Activated CD4-positive, alpha-beta T cell treated with anti-CD3 and anti-CD28 coated beads, Interleukin-2, amount 50 U/mL, for 4 hours (primary cell): ENCODE measurements at places on chromosomes 16 and 17.

- no peak for DNase-seq
These were observed 28.5 kb downstream of the ARHGAP17 start for GRCh38 chr16:24986512-24987303.

GRCh38 chr16:89841275-89841674 lies 13.0 kb downstream of the SPIRE2 start:
- DNase-seq = no peak

- no peak for DNase-seq
These were observed 2.4 kb upstream of the SDK2 start for GRCh38 chr17:73646409-73647300.

DNA sequence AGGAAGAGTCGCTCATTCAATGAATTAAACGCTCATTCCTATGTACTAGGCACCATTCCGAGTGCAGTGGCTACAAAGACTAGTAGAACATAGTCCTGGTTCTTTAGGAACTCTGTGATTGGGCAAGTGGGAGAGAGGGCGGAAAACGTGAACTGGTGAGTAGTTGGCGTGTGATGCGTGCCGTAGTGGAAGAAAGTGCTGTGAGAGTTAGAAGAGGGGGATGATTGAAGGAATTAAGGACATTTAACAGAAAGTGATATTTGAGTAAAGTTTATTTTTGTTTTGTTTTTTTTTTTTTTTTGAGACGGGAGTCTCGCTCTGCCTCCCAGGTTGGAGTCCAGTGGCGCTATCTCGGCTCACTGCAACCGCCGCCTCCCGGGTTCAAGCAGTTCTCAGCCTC lies 7.9 kb upstream of the SLFN14 start:
- peak; percentile 42 for DNase-seq

- DNase-seq = peak; percentile 78
These were observed 15.0 kb upstream of the CPD start for GRCh38 chr17:30363715-30364202.

DNA sequence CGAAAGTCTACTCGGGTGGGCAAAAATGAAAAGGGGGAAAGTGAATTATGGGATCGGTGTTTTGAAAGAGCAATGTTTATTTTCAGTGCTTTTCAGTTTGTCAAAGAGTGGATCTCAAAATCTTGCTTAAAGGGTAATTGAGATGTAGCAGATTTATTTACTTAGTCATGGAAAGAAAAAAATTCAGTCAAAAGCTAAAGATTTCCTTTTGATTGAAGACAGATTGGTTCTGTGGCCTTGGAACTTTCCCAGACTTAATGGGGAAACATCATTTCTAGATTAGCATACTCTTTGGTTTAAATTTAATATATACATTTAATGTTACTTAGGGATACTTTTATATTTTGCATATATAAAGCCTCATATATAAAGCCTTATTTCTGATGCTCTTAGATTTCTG lies 20.6 kb downstream of the PRKAR1A start:
- DNase-seq = no peak

DNA sequence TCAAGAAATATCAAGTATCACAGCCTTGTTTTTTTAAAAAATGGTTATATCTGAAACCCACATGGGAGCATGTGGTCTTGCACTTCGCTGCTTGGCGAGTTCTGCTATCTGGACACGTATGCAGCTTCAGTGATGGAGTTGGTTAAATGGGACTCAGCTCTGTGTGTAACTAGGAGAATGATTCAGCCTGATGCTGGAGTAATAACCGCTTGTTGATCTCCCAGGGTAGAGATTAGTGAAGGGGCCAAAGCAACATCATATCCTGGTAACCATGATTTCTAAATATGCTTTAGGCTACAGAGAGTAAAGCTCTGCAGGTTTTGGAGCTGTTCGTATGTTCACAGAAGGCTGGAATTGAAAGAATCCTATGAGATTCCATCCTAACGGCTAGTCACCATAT lies 63.2 kb downstream of the IQCK start:
- no peak for DNase-seq

DNA sequence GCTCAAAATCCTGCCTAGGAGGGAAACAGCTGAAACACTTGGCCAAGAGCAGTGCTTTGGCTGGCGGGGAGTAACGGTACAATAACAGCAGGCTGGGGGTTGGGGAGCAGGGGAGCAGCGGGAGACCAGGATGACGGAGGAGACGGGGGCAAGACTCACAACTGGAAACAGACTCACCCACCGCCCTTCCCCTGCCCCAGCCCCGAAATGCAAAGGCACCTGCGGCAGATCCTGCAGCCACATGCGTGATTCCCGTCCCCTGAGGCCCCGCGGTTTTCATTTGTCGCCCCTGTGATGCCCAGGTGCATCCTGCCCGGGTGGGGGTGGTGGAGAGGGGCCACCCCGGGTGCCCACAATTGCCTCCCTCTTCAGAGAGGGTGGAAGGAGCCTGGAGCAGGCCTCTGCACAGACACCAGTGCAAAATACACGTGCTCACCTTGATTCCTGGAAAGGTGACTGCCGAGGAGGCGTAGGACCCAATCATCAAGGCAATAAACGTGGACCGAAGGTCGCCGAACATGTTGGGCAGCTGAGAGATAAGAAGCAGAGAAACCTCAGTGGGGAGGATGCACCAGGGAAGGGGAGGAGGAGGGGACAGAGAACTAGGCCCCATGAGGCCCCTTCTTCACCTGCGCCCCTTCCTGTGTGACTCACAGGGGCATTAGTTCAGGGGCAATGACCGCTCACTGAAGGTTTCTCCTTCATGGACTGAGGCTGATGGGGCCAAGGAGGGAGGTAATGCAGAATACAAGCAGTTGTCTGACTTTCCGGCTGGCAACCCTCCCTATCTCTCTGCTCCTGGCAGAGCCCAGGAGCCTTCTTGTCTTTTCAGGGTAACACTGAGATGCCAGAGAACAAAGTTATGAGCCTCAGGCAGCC lies 30.4 kb upstream of the PITPNA start:
- no peak for DNase-seq

DNA sequence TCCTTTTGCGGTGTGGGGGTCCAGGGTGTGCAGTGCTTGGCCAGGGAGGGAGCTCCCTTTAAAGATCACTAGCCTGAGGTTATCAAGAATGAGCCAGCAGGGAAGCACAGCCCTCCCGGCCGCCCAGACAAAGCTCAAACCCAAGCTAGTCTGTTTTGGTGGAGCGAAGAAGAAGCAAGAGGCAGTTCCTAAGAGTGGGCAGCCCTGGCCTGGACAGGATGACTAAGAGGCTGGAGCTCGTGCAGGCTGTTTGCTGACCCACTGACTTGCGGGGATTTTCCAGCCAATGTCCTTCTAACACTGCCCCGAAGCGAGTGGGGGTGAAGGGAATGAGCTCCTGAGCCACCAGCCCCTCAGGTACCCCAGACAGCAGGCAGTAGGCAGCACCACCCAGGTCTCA lies 134.4 kb downstream of the COPRS start:
- no peak for DNase-seq

- DNase-seq = no peak
These were observed 140.9 kb upstream of the PMFBP1 start for GRCh38 chr16:72312828-72313227.

GRCh38 chr16:11302977-11303376 lies 21.8 kb upstream of the PRM1 start:
- DNase-seq = no peak

GRCh38 chr17:8294814-8295316 lies 335 bp downstream of the SLC25A35 start:
- DNase-seq = no peak

GRCh38 chr17:17698869-17699351 lies 17.7 kb downstream of the RAI1 start:
- no peak for DNase-seq

DNA sequence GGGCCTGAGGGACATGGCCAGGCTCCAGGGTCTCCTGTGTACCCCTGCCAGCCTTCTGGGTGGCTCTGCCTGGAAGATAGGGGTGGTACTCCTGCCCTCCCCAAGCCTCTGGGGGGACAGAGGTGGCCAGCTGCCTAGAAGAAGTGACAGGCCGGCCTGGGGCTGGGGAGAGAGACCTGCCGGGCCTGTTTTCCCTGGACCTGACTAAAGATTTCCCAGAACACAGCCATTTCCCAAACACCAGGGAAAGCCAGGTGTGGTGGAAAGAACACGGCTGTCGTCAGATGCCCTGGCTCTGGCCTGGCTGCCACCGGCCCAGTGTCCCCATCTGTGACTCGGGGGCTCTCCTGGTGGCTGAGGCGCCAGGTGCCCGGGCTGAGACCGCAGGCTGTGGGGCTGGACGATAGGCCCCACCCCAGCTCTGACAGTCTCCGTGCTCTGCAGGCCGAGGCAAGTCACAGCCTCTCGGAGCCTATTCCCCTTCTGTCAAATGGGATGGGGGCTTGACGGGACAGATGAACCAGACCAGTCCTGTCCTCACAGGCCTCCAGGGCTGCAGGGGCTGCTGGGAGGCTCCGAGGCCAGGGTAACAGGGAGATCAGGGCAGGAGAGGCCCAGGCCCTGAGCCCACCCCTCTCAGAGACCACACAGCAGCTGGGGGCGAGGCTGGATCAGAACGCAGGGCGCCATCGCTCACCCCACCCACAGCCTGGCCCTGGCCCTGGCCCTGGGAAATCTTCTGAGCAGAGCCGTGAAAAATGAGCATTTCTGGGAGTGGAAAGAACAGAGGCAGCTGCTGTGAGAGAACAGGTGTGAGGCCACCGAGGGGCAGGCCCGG lies 33.1 kb downstream of the CTU2 start:
- DNase-seq = no peak

- DNase-seq = no peak
These were observed 36.3 kb downstream of the TSC2 start for GRCh38 chr16:2083876-2084780.

DNA sequence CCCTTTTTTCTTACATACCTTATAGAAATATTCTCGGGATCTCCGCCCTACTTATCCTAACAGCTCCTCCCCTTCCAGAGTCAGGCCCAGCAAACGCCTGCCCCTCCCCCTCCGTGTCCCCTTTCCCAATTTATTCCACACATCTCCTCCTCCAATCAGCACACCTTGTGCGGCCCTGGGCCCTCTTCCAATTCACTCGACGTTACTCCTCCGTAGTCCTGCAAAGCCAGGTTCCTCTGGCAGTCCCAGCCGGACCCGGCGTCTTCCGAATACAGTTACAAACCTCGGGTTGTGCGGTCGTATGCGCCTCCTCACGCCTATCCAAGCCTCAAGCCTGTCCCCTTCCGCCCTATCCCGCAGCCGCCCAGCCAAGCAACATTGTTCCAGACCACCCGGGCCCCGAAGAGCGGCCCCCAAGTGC lies 677 bp downstream of the CBX1 start:
- no peak for DNase-seq

- no peak for DNase-seq
These were observed 3.9 kb downstream of the CCR7 start for GRCh38 chr17:40561294-40561870.

DNA sequence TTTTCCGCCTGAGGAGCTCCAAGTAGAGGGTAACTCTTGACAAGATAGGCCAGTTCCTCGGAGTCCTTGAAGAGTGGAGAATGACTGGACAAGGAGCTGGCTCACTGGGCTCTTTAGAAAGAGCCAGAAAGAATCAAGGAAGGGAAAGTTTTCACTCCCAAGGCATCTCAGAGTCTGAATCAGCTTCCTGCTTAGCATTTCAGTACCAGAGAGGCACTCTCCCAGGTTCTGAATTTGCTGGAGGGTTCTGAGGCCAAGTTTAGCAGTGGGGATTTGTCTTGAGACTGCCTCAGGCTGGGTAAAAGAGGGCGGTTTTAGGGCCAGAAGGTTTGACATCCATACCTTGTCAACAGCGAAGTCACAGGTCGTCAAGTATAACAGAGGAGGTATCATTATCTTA lies 25.5 kb downstream of the GP2 start:
- DNase-seq = no peak

DNA sequence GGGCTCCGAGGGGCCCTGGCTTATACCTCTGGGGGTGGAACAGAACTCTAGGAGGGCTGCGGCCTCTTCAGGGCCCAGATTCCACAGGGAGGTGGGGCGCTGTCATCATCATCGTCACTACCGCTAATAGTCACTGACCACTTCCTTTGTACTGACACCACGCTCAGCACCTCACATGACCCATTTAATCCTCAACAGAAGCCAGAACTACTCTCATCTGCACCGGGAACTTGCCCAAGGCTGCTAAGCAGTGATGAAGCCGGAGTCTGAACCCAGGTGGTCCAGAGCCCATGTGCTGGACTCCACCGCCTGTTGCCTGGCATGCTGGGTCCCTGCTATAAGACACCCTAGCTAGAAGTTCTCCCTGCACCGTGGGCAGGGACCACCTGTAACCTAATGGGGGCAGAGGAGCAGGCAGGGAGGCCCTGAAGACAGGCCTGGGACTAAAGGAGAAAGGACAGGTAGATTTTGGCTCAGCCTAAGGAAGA lies 12.0 kb downstream of the UNC13D start:
- DNase-seq = no peak

- DNase-seq = no peak
These were observed 14.1 kb downstream of the FLYWCH2 start for GRCh38 chr16:2897110-2897509.

GRCh38 chr16:17382949-17383863 lies 87.6 kb downstream of the XYLT1 start:
- no peak for DNase-seq

DNA sequence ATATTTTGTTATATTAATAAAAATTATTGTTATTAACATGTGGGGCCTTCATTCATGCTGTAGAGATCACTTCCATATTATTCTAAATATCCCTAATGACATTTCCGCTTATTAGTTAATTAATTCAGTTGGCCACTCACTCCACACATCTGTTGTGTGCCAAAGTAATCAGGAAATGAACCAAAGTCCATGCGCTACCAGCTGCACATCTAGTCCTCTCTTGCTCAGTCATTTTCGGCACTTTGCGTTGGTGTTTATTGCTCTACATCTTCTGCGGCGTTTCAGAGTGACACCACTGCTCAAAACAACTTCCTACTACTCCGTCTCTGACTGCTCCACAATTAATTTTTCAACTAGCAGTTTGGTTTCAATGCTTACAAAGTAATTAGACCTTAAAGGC lies 101.4 kb upstream of the ZFHX3 start:
- DNase-seq = no peak

DNA sequence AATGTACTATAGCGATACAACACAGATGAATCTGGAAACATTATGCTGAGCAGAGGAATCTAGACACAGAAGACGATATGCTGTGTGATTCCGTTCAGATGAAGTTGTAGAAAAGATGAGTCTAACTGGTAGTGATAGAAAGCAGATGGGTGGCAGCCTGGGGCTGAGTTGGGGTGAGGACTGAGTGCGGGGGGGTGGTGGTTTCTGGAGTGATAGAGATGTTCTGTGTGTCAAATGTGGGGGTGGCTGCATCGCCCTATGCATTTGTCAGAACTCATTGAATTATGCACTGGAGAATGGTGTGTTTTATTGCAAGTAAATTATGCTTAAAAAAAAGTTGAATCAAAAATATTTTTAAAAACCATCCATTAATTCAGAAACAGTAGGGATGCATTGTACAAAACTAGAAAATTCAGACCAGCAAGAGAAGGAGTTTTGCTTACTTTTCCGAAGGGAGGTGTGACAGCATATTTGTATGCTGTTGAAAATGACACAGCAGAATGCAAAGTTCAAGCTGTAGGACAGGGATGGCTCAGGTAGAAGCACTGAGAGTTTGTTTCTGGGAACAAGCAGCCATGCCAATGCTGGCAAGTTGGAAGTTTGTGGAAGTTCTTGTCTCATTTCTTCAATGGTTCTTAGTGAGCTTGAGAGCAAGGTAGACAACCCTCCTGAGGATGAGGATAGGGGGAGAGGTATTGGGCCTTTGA lies 13.0 kb upstream of the DRG2 start:
- DNase-seq = no peak

GRCh38 chr17:81042606-81043005 lies 7.7 kb downstream of the BAIAP2 start:
- DNase-seq = no peak
